ENCODE measurements at places on chromosomes 6 and 20. TPM values are rescaled to one million over a fixed set of nuclear protein-coding genes. Genes with fewer than 3 reads are reported as not detected.
A peak's percentile ranks its signal among the peaks of the same experiment; 100 is the strongest.

- no peak for DNase-seq
Measured at GRCh38 chr6:138245751-138246150, 27.5 kb upstream of the PBOV1 start.

- no peak for DNase-seq
Measured at GRCh38 chr6:71254323-71254722, 34.3 kb upstream of the OGFRL1 start.

DNA sequence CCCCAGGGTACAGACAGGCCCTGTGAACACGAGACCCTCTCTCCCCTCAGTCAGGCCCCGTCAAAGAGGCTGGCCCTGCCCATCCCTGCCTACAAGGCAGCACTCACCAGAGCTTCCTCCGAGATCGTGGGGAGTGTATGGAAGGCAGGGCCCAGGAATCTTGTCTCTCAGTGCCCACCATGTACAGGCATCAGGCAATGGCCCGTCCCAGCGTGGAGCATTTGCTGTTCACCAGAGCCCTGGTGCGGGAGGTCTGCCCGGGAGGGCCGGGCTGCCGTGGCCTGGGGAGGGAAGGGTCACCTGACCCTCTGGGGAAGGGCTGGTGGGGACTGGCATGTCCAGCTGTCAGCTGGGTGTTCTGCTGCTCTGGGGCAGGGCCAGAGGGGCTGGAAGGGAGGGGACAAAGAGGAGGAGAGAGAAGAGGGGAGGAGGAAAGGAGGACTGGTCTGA lies at the start of gene IP6K3:
IP6K3 (minus strand) TSS at position 255 of the 450 bp plus-strand sequence. CDS start 11,429 bp downstream, outside the sequence.
- peak; percentile 74 for DNase-seq

GRCh38 chr6:89542866-89543265 lies 95.7 kb downstream of the LYRM2 start:
- peak; percentile 75 for DNase-seq

- DNase-seq, result peak; percentile 70
Measured at GRCh38 chr6:14984519-14984853, 261.4 kb upstream of the JARID2 start.

DNA sequence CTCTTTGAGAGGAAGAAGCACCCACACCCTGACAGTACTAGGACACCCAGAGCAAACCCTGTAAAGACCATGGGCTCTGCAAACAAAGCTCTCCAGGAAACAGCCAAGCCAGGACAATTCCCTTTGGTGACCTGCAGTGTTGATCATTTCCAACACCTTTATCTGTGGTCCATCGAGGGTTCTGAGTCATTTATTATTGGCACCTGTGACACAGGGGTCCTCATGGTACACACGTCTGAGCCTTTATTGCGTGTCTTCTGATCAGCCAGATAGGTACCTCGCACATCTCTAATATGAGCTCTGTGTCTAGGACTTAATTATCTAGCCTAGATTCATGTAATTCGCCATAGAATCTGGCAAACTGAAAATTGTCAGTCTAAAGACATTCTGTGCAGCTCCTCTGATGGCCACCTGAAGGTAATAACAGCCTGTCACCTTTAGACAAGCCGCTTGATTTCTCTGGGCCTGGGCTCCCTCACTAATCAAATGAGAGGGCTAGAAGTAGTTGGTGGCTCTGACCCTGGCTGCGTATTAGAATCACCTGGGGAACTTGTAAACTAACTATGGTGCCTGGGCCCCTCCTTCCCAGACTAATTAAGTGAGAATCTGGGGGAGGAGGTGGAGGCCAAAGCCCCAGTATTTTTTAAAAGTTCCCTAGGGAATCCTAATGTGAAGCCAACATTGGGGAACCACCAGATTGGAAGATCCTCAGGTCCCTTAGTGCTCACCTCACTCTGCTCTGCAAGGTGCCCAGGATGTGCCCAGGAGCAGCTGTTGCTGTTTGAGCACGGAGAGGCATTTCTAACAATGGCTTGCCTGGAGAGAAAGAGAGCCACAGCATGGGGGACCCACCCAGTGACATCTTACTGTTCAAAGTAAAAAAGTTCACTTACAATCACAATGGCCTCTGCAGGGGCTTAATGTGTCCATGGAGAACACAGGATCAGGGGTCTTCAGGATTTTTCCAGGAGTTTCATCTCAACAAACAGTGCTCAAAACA lies 122.0 kb upstream of the ARID1B start:
- no peak for DNase-seq

DNA sequence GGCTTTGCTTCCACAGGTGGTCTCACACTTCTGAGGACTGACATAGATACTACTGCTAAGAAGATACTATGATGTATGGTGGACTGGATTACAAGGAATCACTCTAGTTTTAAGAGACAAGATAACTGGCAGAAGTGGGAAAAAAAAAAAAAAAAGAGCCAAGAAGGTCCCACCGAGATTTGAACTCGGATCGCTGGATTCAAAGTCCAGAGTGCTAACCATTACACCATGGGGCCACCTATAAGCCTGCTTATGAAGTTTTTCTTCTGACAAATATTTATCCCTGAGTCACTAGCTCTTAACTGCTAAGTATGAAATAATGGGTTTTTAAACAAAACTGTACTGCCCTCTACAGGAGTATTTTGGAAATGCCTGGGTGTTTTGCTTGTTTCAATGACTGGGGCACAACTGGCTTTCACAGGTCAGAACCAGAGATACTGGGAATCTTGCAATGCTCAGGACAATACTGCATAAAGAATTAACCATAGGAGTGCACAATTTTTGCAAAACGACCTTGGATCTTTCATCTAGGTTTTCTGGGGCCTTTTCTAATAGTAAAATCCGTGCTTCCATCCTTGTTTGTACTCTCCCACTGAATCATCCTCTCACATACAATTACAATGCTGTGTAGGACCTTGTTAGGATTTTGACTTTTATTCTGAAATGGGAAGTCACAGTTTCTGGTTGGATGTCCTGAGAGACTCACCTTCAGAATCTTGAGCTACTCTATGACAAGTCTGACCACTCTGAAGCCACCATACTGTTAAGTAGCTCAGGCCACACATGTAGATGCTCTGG lies 116.3 kb downstream of the OR2B2 start:
- peak; percentile 98 for DNase-seq

DNA sequence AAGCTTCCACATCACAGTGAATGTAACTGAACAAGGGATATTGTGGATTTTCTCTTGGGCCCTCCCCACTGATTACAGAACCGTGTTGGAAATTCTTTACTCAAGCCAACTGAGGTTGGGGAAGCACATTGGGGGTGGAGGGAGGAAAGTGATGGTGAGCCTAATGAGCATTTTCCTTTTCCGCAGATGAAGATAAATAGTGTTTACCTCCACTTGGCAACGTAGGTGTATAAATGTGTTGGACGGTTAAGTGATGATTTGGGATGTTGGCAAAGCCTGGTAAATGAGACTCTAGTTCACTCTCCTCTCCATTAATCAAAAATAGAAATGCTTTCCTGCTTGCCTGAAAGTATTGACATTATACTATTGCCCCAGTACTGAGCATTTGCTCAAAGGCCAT lies 27.1 kb upstream of the NRN1 start:
- DNase-seq, result no peak

DNA sequence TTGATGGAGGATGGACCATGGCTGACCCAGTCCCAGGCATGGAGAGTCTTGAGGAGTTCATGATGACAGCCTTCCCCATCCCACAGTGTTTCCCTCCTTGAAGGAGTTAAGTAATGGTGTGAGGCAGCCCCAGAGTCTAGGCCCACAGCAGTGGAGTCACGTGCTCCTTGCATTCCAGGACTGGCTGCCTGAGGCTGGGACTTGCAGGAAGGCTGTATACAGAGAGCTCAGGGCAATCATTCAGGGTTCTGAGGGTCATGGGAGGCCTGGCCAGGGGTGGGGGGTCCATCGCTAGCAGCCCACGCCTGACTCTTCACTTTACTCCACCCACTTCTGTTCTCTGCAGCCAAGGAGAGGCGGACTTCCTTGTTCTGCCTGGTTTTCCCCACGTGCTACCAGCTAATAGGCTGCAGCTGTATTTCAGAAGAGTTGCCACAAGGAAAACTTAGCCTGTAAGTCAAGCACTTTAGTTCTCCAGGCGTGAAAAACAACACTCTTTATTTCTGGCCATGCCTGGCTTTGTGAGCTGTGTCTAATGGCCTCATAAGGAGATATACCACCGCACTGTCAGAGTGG lies 272.5 kb downstream of the DHX35 start:
- no peak for DNase-seq

GRCh38 chr6:145233955-145234354 lies 501.4 kb downstream of the EPM2A start:
- DNase-seq, result peak; percentile 24

DNA sequence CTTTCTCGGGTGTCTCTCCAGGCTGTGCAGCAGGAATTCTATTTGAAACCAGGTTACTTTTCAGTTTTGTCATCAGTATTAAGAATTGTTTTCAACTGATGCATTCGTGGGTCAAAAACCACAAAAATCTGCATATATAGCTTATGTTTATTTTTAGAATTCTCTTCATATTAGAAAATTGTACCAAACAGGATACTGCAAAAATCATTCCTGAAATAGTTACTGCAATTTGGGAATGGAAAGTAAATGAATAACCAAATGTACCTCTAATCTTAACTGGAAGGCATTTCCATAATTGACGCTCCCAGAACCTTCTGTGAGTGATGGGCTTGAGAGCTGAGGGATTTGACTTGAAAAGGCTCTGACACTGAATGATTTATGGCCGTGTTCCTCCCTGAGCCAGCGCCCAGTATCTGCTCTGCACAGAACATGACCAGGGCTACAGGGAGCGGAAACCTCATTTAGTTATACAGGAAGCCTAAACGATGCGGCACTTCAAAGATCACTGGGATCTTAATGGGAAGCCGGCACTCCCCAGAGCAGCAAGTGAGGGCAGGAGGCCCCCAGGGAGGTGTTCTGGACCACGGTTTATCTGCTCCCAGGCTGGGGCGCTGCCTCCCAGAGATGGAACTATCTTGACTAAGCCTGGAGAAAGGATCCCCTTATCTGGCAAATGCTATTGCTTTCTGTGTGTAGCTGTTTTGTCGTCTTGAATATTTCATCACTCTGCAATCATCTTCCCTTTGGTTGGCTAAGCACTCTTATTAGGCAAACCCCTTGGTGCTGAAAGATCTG lies 446.0 kb downstream of the QKI start:
- DNase-seq, result peak; percentile 82

GRCh38 chr6:45689926-45690615 lies 312.3 kb upstream of the SUPT3H start:
- DNase-seq, result no peak

DNA sequence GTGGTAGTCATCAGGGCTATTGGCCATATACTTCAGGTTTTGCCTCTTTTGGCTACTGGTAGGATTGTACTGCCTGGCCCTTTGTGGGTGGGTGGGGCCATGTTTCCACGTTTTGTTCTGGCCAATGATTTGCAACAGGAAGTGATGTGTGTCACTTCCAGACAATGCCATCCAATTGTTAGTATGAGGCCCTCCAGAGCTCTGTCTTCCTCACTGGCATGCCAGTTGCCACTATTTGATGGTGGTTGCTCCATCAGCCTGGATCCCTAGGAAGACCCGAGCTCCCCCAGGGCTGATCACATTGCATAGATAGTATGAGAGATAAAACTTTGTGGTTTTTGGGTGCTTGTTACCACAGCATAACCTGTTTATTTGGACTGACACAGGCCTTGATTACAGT lies 7.7 kb upstream of the LRRN4 start:
- no peak for DNase-seq

DNA sequence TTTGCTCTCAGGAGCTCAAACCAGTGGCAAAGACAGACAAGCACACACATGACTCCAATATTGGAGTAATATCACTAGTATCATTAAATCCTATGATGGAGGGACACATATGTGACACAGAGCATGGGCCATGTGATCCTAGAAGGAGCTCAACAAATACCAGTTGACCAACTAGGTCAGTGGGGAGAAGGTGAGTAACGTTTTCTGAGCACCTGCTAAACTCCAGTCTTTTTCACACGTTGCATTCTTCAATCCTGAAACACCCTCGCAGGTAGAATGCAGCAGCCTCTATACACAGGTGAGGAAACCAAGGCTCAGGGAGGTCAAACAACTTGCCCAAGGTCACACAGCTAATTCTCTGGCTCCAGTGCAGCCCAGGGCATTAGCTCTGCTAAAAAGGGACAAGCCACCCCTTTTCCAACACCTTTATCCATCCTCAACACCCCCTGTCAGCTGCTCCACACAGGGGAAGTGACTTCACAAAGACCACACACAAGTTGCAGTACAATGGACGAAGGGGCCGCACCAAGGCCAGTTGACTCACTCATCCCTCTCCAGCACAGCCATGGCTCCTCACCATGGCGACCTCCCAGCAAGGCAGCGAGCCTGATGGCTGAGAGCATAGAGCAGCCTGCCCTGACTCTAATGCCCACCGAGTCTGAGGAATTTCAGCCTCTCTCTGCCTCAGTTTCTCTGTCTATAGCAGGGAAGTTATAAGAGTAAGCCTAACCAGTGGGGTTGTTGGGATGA lies 4.4 kb downstream of the CAPN11 start:
- DNase-seq, result no peak

DNA sequence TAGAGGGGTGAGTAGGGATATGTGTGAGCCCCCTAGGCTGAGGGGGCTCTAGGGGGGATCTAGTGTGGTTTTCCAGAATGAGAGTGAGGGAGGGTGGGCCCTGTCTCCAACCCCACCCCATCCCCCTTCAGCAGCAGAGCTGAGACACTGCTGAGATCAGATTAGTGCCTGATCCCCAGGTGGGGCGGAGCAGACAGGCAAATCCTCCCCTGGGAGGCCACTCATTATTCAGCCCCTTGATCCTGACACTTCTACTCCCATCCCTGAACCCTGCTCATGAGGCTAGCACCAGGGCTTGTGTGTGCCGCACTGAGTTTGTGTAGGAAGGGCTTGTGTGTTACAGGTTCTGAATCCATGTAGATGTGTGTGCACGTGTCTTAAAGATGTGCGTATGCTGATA lies 42.5 kb downstream of the SPDEF start:
- no peak for DNase-seq

DNA sequence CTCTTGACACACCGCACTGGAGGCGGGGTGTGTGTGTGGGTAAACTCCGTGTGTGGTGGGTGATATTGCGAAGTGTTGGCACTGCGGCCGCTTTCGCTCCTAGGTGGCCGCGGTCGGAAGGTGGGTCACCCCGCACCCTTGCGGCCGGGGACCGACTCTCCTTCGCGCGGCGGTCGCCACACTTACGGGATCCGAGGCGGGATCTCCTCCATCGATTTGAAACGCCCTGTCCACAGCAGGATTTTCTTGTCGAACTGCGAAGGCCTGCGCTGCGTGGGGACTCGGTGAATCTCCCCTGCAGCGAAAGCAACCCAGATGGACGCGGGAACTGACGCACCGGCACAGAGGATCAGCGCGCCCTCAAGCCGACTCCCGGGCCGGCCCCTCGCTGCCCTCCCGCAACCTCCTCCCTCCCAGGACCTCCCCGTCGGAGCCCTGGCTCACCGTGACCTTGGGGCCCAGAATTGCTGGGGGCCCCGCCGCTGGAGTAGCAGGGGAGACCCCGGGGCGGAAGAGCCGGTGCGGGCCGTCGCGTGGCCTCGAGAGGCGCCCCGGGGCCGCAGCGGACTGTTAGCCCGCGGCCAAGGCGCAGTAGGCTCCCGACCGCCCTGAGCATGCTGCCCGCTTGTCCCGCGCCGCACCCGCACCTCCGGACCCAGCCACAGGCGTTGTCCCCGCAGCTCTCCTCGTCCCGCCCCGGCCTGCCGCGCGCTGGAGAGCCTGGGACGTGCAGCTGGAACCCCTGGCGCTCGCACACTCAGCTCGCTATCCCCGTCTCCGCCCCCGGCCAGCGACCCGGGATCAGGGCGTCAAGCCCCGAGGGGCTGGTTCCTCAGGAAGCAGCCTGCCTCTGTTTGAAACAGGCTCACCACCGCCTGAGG lies at the start of gene FAM162B:
FAM162B (minus strand) TSS at position 759 of the 881 bp plus-strand sequence; CDS start at position 616, 143 bp downstream.
- peak; percentile 8 for DNase-seq

Gene UFL1
- 54.2 TPM for total RNA-seq

Gene PACSIN1
- total RNA-seq, result 0.72 TPM

Gene PGC
- total RNA-seq, result 0.96 TPM

Gene IP6K3
- 4.1 TPM for total RNA-seq

Gene SOX18
- 8.7 TPM for total RNA-seq

Gene RNF144B
- total RNA-seq, result 13.7 TPM

Gene CST4
- not detected for total RNA-seq

Gene TFAP2B
- 1.4 TPM for total RNA-seq

Data from umbilical cord (tissue), 2 donors.